ENCODE measurements at places on chromosomes 3 and 15.
A peak's percentile ranks its signal among the peaks of the same experiment; 100 is the strongest.

DNA sequence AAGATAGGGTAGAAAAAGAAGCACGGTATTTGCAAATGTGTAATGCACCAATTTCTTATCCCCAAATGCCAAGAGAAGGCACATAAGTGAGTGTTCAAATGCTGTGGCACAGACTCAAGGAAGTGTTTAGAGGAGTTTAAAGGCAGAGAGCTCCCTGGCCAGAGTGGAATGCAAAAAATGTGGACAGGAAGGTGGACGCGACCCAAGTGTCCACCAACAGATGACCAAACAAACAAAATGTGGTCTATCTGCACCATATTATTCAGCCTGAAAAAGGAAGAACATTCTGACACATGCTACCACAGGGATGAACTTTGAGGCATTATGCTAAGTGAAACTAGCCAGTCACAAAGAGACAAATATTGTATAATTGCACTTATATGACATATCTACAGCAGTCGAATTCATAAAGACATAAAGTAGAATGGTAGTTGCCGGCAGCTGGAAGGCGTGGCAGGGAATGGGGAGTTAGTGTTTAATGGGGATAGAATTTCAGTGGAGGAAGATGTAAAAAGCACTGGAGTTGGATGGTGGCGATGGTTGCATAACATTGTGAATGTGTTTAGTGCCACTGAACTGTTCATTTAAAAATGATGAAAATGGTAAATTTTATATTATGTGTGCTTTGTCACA is 126.6 kb downstream of the SRGAP3 start:
- DNase-seq: no peak

DNA sequence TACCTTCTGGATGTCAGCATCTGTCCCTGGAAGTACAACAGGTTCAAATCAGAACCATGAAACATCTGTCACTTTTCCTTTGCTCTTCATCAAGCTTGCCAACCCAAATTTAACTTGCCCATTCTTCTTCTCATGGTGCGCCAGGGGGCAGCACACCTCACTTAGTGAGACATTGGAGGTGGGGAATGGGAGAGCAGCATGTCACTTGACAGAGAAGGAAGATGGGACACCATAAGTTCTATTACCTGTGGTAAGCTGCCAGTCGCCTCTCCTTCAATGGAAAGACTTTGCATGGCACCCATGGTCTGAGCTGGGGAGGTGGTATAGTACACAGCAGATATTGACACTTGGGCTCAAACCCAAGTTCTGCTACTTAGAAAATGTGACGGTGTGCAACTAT is 2.9 kb downstream of the SCN5A start:
- peak; percentile 68 for DNase-seq

DNA sequence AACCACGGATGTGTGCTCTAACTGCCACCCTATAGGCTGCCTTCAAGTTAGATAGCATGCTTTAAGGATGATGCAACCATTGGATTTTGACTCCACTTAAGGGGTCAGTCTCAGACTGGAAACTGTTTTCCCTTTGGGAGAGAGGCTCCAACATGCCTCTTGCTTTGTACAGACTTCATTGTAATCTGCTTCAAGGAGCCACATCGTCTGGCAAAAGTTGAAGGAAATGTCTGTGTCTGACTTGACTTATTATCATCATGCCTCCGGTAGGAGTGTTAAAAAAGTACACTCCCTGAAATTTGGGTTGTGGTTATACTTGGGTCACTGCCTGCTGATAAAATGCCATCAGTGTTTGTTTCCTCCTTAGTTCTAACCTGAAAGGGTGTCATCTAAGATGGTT is 245.4 kb upstream of the CDIN1 start:
- DNase-seq: no peak

DNA sequence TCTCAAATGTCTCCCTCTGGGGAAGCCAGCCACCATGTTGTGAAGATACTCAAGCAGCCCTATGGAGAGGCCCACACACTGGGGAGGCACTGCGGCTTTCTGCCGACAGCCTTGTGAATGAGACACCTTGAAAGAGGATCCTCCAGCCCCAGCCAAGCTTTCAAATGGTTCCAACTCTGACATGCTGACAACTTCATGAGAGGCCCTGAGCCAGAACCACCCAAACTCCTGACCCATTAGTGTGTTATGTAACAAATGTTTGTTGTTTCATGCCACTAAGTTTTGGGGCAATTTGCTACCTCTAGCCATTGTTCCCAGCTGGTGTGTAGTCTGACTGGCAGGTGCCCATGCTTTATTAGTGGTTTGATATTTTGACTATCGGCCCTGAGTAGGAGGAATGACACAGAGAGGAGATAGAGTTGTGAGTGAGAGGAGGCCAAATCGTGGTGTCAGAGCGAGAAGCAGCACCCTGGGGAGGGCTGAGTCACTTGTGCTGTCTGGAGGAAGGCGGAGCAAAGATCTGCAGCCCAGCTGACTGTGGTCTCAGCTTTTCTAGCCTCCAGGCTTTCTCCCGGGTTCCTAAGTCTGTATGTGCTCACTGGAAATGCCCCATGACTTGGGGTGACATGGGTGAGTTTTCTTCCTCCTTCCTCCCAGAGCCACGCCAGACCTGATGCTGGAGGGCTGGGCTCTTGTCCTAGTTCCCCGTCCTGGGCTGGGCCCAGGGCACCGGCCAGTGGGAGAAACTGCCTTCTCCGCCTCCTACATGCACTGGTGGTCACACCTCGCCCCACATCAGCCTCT is 56.7 kb upstream of the BLM start:
- no peak for DNase-seq

- DNase-seq: no peak
Observed at GRCh38 chr3:101932326-101933068, 83.2 kb downstream of the NFKBIZ start.

DNA sequence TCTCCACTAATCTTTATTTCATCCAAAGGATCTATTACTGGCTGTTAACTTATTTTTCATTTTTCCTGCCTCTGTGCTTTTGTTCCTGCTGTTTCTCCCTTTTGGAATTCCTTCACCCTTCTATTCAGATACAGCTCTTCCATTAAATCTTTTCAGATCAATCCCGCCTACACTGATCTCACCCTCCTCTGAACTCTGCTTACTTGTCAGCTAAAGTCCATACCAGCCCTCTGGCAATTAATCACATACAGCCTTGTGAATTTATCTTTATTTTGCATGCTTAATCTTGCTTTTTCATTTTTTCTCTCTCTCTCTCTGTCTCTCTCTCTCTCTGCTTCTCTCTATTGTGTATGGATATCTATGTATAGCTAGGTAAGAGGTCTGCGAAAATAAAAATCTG is 100.8 kb upstream of the UMPS start:
- no peak for DNase-seq

DNA sequence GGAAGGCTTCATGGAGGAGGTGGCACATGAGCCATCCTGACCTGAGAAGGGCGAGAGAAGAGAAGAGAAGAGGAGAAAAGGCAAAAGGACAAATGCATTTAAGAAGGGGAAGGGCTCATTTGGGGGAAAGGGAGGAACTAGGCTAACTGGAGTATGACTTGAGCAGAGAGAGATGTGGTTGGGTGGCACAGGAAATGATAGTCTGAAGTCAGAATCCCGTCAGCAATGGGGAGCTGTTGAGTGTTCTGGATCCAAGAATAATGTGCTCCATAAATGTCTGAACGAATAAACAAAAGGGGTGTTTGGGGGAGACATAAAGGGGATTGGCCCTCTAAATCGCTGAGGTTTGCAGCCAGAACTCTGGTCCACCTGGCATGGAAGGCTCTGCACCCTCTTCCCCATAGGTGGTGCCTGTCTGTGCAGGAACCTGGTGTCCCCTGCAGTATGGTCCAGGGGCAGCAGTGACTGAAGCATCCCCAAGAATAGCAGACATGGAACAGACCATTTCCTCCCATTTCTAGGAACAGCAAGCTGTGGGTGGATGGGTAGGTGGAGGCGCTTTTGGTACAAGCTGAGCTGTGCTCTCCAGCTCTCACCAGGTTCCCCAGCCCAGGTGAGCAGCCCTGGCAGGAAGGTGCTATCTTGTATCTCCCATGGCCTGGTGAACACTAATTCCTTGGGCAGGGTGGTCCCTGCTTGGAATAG is 15.2 kb downstream of the CORO2B start:
- no peak for DNase-seq

- no peak for DNase-seq
Observed at GRCh38 chr15:63895194-63895593, 61.4 kb upstream of the HERC1 start.

DNA sequence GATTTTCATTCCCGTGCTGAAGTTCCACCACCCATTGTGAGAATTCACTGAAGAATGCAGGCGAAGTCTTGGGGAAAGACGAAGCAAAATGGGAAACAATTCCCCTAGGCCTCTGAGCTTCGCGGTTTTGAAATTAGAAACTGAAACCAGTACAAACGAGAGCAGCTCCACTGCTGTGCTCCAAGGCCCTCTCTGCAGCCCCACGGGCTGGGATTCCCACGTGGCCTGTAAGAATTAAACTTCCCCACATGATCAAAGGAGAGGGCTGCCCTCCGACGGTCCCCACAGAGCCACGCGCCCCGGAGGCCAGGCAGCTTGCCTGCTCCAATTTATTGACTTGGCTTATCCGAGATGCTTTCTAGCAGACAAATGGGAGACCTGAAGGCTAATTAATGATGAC is 144.0 kb downstream of the GREM1 start:
- no peak for DNase-seq

DNA sequence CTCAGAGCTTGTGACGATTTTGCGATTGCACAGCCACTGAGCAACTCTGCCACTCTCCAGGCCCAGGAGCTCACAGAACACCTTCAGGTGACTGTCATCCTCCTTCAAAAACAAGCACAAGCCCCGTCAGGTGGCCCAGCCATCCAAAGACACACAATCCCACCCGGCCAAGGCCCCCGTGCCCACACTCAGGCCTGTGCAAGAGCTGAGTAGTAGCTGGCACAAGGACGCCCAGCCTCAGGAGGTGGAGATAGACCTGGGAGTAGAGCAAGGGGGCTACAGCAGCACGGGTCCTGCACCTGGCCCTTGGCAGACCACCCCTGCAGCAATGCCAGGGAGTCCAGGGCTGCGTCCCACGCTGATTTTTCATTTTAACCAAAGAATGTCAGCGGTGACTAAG is 34.6 kb downstream of the MYO5C start:
- DNase-seq: no peak

DNA sequence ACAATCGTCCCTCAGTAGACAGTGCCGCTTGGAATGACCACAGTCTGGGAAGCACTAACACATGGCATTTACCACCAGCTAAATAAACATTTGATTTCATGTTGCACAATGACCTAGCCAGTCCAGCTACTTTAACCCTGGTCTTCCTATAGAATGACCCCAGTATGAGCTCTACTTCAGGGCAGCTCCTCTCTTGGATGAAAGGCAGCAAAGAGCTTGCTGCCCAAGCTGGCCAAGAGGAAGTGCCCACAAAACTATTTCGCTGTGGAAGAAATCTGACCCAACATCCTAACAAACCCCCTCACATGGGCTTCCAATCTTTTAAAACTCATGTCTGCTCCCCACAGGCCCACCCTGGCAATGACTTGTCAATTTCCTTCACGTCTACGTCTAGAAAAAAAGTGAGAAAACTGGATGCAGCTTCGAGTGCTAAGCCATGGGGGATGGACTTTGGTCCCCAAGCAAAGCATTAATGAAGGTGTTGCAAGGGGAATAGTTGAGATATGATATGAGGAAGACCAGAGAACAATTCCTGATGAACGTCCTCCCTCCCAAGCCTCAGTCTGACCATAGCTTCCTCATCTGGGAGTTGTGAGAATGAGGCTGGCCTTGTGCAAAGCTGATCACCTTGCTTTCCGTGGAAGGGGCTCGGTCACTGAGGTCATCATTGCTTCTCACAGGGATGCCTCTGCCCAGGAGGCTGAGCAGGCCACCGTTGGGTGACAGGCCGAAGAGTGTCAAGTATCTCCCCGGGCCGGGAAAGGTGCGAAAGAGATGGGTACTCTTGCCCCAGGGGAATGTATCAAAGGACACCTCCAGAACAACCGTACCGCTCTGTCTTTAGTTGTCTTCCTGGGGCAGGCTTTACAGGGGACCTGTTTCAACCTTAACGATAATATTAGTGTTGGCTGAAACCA is 964 bp downstream of the SLC25A20 start:
- DNase-seq: peak; percentile 51

- DNase-seq: no peak
Observed at GRCh38 chr15:81643771-81644170, 269.8 kb upstream of the TMC3 start.

DNA sequence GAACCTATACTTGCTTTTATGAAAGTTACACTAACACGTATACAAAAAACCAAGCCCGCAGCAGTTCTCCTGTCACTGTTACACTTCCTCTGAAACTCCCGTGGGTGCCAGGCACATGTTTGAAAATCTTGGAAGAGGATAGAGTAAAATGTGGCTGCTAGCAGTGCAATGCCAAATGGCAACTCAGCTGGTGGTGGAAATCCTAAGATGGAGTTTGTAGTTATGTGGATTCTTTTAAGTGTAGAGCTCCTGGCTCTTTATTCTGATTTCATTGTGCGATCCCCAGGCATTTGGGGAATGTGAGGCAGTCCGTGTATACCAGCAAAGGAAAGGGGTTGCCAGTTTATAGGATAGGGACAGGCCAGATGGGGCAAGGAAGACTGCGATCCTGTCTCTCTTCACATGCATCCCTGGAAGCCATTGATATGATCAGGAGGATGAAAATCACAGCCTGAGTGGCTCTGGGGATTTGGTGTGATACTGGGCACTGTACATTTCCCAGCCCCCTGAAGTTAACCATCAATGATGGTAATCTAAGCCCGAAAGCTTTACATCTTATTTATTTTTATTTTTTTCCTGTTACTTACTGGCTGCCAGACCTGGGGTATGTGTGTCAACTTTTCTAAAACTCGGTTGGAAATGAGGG is 1.1 kb downstream of the STAC start:
- no peak for DNase-seq

- no peak for DNase-seq
Observed at GRCh38 chr3:3685721-3686120, 113.5 kb upstream of the LRRN1 start.

DNA sequence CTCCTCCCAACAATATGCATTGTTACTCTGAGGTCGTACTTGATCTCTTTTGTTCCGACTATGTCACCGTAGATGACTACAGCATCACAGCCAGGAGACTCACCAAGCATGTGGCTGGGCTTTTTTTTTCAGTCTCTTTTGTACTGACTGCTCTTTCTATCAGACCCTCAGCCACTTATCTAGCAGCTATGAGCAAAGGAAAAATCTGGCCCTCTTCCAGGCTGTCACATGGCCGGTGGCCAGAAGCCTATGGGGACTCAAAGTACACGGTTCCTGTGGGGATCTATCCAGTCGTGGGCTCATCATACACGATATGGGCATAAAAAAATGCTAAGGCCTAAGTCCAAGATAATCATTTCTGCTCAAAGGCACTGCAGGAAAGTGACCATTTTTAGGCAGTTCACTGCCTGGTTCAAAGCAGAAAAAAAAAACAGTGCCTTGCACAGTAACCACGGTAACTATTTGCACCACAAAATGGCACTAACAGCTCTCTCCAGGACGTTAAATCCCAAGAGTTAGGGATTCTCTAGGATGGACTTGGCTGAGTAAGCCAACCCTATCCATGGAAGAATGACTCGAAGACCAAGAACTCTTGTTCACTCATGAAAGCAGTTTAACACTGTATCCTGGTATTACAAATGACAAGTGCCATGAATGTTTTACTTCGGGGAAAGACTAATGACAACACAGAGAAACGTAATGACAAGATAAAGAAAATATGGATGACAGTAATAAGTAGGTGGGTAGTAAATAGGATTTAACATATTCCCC is 50.3 kb downstream of the SHQ1 start:
- no peak for DNase-seq

Measured in HuH-7.5 (cell line).